ENCODE measurements at places on chromosomes 6 and 20. TPM values are rescaled to one million over a fixed set of nuclear protein-coding genes. Genes with fewer than 3 reads are reported as not detected.

The GSTA2 gene
- total RNA-seq, result not detected

DNA sequence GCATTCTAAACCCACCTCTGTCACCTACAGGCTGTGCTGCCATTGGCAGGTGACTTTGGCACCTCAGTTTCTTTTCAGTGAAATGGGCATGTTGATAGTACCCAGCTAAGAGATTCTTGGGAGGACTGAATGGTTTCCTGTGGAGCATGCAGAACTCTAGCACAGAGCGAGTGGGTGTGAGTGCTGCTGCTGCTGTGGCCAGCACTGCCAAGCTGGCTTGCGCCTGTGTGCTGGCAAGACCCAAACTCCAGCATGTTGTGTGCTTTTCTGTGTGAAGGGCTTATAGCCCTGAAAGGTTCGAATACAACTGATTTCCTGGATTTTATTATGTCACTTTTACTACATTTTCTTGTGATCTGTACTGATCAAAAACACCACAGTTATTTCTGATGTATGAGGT is 78.1 kb upstream of the KIF25 start:
- no peak for DNase-seq

DNA sequence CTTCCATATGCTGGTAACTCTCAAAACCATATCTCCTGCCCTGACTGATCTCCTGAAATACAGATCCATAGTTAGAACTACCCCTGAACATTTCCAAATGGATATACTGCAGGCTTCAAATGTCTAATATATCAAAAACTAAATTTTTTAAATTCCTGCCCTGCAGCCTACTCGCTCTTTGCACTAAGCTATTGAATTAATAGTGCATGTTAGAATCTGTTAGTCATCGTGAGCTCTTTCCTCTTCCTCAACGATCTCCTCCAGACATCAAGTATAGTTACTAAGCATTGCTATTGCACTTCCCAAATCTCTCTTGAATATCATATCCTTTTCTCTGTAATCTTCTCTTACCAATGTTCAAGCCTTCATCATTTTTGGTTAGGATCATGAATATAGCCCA is 26.0 kb upstream of the RSPO3 start:
- no peak for DNase-seq

DNA sequence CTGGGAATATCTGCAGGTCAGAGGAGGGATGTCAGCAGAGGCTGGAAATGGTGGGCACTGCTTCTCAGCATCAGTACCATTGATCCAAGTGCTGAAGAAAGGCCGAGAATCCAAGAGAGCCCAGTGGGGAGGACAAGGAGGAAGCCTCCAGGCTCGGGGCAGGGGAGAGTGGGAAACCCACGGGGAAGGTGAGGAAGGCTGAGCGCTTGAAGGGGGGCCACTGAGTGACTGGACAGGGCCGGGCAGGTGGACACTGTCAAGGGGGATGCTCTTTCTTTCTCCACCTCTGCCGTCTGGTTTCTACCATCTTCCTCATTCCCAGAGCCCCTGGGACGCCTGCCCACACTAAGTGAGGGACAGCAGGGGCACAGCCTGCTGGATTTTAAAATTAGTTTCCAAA is 335.0 kb downstream of the CDH4 start:
- DNase-seq, result no peak
